ENCODE measurements at places on chromosomes 11 and 22. TPM values are rescaled to one million over a fixed set of nuclear protein-coding genes. Genes with fewer than 3 reads are reported as not detected.

Gene YPEL4
- total RNA-seq: 0.86 TPM

Gene CCS
- 22.1 TPM for total RNA-seq

Gene XRCC6
- 368 TPM for total RNA-seq

Gene FAM180B
- not detected for total RNA-seq

Gene MMP12
- not detected for total RNA-seq

Gene LRRC32
- total RNA-seq: 0.29 TPM

Gene PANX2
- total RNA-seq: 0.07 TPM

Gene DUSP18
- total RNA-seq: 5.2 TPM

Gene NOX4
- total RNA-seq: 11.6 TPM

Gene APOL4
- total RNA-seq: not detected

Gene DDI1
- not detected for total RNA-seq

Gene GVQW3
- 0.87 TPM for total RNA-seq

Gene CD6
- total RNA-seq: 0.23 TPM

Gene ANO5
- 1.7 TPM for total RNA-seq

Gene KCNQ1
- total RNA-seq: 0.46 TPM

Gene FOXR1
- not detected for total RNA-seq

Gene RAB36
- 3.5 TPM for total RNA-seq

Gene ZNF214
- 1.5 TPM for total RNA-seq
